Effector memory CD8-positive, alpha-beta T cell (primary cell): ENCODE measurements at places on chromosomes 4 and X.
A peak's percentile ranks its signal among the peaks of the same experiment; 100 is the strongest.

GRCh38 chr4:182863501-182863900 lies 53.7 kb downstream of the DCTD start:
- DNase-seq = no peak

DNA sequence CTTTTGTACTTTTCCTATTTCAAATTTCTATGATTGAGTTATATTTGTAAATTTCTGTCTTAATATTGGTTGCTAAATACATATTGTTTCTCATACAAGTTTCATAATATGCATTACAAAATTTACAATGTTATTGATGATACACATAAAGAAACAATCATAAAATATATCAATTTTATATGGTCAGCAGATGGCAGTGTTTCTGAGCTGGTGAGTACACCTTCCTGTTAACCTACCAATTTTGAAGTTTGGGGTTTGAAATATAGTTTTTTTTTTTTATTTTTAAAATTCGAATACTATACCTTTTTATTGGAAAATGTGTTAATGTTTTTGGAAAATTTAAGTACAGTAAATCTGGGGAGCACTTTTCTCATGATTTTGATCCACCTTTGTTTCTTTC lies 1953.1 kb upstream of the ADGRL3 start:
- DNase-seq = no peak

DNA sequence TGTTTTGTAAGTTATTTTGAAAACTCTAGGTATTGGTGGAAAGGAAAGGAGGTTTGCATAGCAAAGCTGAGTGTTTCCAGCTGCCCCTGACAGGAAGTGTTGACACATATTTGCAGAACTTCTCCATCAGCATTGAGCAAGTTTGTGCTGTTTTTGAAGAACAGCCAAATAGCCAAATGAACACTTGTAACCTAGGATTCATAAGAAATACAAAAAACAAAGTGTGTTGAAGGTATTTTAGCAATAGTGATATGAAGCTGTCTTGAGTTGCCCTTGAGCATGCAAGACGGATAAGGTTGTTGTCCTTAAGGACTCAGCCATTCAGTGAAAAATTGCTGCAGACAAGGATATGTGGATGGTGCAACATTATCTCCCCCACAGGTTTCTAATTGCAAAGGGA lies 68.3 kb upstream of the PGM2 start:
- no peak for DNase-seq

- no peak for DNase-seq
Measured at GRCh38 chr4:90546114-90546513, 418.9 kb downstream of the CCSER1 start.

DNA sequence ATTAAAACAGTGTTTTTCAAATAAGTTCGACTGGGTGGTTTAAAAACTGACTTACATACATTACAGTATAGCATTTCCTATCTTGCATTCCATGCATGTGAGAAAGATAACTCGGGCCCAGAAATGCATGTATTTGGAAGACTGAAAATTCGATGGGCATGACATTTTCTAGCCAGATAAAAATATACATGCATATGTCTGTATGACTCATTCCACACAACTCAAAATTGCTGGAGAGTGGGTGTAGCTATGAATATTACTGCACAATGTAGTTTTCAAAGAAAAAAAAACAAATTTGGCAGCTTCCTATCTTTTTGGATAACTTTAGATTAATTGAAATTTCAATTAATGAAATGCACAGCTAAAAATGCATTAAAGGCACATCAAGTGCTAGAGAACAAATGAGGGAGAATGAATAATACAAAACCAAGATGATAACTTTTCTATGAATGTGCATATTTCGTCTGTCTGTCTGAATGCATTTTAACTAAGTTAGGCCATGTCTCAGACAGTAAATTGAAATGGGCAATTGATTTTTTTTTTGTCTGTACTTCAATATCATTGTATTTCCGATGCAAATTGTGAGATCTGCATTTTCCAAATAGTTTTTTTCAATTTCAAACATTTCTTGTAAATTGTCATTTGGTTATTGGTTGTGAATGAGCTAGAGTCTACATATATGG lies 54.5 kb upstream of the GABRA2 start:
- no peak for DNase-seq

- no peak for DNase-seq
Measured at GRCh38 chr4:71827826-71828225, 43.9 kb upstream of the GC start.

- no peak for DNase-seq
Measured at GRCh38 chrX:10414862-10415261, 205.5 kb downstream of the MID1 start.

- no peak for DNase-seq
Measured at GRCh38 chrX:28278726-28279125, 297.5 kb upstream of the DCAF8L1 start.

GRCh38 chr4:40856840-40857362 lies 107.1 kb downstream of the NSUN7 start:
- peak; percentile 4 for DNase-seq

- DNase-seq = no peak
Measured at GRCh38 chrX:53089224-53089842, 4.6 kb upstream of the KANTR start.

DNA sequence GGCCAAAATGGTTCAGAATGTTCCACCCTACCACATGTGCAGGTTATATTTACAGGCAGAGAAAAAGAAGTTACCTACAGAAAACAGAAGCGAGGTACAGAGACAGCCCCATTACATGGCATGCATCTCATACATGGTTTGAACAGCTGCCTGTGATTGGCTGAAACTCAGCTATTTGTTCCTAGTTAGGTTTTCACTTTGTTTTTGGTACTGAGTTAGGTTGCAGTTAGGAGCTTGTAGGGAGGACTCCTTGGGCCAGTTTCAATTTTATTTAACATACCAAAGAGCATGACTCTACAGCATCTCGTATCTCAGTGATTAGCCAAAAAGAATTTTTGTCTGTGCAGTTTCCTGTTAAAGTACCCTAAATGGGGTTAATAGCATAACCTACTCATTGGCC lies 392.0 kb downstream of the MAPK10 start:
- DNase-seq = no peak

GRCh38 chr4:18880871-18881270 lies 859.3 kb upstream of the LCORL start:
- DNase-seq = no peak
